ENCODE measurements at places on chromosomes 6 and 20.

DNA sequence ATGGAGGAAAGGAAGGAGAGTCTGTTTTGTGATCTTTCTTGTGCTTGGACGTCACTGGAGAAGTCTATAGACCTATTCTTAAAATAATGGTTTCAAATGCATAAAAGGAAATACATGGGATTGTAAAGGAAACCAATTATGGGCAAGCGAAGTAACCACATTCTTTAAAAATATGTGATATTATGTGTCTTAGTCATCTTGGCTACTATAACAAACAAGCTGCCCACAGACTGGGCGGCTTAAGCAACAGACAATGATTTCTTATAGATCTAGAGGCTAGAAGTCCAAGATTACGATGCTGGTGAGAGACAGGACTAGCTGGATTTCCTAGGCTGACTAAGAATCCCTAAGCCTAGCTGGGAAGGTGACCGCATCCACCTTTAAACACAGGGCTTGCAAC is 49.4 kb upstream of the CD83 start:
- DNase-seq, result no peak

DNA sequence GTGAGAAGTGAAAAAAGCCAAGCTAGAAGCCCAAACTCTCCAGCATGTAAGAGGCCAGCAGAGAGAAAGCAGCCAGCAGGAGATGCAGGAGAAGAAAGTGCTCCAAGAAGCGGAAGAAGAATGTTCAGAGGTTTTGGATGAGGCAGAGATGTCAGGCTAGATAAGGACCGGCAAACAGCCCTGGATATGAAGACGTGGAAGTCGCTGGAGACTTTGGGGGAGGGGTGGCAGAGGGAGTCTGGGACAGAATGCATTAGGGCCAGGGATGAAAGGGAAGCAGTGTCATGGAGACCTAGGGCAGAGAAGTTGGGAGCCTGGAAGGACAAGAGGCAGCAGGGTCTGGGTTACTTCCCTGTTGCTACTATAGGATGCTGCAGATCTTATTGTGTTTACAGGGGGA is 5.3 kb upstream of the SCUBE3 start:
- DNase-seq, result no peak

DNA sequence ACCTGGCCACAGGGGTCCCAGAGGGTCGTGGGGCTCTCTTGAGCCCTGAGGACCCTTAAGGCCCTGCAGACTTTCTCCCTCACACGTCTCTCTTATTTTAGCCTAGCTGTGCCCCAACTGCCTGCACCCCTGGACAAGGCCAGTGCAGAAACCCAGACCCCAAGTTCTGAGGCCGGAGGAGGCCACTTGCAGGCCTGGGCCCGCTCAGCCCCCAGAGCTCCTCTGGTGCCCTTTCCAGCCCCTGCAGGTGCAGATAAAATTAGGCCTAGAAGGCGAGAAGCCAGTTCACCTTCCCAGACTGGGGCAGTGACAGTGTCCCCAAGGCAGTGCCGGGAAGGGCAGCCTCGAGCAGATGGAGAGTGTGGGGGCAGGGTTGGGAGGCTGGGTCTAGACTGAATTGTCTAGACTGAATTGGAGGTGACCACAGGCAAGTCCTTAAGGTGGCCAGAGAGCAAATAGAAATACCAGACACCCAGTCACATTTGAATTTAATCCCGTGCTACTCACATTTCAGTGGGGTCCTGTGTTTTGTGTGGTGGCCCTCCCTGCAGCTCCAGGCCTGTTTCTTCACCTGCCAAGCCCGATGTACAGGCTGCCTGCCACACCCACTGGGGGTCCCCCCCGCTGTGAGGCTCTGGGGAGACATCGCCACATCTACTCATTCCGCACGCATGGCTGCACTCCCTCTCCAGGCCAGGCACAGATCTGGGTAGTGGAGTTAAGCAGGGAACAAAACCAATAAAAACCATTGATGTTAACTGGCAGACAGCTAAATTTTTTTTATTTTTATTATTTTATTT is 8.6 kb upstream of the IP6K3 start:
- DNase-seq, result no peak

- DNase-seq, result no peak
Measured at GRCh38 chr6:155142168-155143028, 121.4 kb upstream of the CLDN20 start.

DNA sequence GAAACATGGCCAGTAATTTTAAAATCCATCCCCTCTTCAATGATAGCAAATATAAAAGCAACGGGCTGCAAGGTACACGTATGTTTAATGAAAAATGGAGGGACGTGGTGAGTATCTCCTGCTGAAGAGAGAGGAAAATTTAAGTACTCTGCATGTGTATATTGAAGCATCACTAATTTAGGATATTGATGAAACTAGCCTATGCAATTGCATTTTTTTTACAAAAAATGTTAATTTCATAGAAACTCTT is 362 bp upstream of the TMX4 start:
- DNase-seq, result no peak

GRCh38 chr20:5041433-5041832 is 40.1 kb upstream of the SLC23A2 start:
- DNase-seq, result no peak

GRCh38 chr6:22444330-22444729 is 125.0 kb upstream of the HDGFL1 start:
- DNase-seq, result no peak

- no peak for DNase-seq
Measured at GRCh38 chr6:157224951-157225574, 98.3 kb downstream of the TMEM242 start.

DNA sequence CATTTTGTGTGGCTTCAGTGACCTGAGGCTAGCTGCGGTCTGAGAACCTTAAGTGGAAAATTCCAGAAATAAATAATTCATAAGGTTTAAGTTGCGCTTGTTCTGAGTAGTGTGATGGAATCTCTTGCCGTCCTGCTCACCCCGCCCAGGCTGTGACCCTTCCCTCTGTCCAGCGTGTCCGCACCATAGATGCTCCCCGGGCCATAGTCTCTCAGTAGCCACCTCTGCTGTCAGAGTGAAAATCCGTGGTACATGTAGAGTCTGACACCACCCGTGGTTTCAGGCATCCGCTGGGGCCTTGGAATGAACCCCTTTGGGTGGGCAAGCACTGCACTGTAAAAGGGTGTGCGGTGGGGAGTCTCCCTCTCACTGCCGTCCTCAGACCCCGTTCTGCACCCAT is 11.7 kb downstream of the UNC93A start:
- no peak for DNase-seq

- DNase-seq, result no peak
Measured at GRCh38 chr6:121550491-121551010, 115.1 kb downstream of the GJA1 start.

- no peak for DNase-seq
Measured at GRCh38 chr6:148520109-148520841, 177.6 kb downstream of the SASH1 start.

DNA sequence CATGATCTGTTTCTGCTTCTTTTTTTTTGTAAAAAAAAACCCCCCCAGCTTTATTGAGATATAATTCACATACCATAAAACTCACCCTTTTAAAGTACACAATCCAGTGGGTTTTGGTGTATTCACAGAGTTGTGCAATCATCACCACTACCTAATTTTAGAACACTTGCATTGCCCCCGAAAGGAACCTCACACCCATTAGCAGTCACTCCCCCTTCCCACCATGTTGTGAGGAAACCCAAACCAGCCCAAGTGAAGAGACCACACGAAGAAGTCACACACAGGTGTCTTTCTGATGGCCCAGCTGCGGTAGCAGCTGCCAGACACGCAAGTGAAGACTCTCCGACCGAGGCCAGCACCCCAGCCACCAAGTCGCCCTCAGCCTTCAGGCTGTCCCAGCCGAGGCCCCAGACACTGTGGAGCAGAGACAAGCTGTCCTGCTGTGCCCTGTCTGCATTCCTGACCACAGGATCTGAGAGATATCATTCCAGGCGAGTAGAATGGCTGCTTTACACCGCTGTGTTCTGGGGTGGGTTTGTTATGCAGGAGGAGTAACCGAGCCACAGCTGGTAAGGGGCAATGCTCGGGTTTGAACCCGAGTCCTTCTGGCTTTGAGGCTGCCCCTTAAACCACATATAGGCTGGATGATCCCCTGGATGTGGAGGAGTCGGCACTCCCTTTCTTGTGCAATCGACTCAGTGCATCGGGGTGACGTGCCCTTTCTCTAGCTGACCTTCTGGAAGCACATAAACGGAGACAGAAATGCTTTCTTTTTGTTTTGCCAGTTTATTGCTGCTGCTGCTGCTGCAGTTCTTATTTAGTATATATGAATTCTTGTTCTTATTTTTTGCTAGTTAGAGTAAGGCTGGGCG is 59.1 kb upstream of the PTPN1 start:
- no peak for DNase-seq

DNA sequence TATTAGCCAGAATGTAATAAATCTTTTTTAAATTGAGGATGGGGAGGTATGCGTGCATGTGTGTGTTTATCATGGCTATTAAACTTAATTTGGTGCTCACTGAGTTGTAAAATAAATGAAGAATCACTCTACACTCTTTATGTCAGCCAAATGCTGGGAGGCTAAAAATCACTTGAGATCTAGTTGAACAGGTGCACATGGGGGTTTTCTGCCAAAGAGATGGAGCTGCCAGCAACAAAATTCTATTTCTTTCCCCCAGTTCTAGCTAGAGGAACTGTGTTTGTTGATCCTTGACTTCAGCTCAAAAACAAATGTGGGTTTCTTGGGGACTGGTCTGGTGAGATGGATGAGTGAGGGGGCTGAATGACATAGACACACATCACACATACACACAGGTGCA is 183.3 kb upstream of the BTBD3 start:
- DNase-seq, result no peak

GRCh38 chr6:67184405-67184804 is 1450.7 kb upstream of the ADGRB3 start:
- DNase-seq, result no peak

DNA sequence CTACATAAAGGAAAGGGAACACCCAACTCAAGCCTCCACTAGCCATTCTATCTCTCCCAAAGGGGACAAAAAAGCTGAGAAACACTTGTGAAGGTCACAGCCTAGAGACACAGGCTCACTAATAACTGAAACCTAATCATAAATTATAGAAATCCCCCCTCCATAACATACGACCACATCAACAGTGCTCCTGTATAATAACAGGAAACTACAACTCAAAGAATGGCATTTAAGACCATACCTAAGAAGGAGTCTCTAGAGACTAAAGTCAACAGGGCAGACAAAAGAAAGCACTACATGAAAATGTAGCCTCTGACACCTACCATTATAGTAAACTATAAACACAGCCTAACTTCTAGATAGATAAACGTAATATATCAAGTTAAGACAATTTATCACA is 82.7 kb downstream of the THEMIS start:
- no peak for DNase-seq

DNA sequence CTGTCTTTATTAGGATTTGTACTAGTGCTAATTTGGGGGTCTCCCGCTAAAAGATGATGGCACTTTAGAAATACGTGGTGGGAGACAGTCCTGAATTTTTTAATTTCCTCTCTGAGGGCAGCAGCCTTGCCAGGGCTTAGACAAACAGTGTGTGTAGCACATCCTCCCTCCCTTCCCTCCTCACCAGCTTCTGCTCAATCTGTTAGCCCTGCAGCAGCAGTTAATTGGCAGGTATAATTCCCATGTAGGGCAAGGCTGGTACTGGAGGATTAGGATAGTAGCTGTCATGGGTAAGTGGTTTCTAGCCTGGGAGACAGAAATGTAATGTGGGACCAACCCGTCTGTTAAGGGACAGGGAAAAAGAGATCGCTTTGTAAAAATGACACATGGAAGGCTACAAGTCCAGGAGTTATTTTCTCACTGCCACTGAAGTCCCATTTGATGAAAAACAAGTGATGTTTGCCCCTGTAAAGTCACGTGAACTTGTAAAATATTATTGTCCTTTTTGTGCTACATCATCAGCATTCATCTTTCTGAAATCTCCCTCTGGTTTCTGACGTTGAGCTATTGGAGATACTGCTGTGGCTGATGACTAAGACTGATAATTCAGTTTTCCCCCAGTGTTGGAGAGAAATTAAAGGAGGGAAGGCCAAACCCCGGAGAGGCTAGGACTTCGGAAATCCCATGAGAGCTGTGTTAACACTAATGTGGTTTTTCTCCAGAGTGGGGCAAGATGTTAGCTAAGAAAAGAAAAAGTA is 40.6 kb downstream of the CTNNBL1 start:
- DNase-seq, result no peak

- no peak for DNase-seq
Measured at GRCh38 chr6:146422789-146423375, 120.8 kb upstream of the RAB32 start.

DNA sequence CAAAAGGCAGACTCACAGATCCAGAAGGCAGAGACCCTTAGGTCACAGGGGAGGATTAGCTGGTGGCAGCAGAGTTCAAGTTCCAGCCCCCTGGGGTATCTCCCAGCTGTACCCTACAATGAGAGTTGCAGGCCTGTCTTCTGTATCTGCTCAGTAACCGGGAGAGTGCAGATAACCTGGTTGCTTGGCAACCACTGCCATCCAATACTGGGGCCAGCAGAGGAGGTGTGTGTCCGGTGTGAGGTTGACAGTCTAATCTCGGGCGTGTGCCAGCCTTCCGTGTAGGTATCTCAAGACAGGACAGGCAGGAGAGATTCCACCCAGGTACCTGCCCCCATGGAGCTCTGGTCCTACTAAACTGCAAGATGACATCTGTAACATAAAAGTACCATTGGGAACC is 56.6 kb upstream of the TBC1D7 start:
- no peak for DNase-seq

- no peak for DNase-seq
Measured at GRCh38 chr6:139150920-139151319, 16.0 kb downstream of the HECA start.

- DNase-seq, result no peak
Measured at GRCh38 chr20:42553374-42553773, 636.3 kb downstream of the PTPRT start.

DNA sequence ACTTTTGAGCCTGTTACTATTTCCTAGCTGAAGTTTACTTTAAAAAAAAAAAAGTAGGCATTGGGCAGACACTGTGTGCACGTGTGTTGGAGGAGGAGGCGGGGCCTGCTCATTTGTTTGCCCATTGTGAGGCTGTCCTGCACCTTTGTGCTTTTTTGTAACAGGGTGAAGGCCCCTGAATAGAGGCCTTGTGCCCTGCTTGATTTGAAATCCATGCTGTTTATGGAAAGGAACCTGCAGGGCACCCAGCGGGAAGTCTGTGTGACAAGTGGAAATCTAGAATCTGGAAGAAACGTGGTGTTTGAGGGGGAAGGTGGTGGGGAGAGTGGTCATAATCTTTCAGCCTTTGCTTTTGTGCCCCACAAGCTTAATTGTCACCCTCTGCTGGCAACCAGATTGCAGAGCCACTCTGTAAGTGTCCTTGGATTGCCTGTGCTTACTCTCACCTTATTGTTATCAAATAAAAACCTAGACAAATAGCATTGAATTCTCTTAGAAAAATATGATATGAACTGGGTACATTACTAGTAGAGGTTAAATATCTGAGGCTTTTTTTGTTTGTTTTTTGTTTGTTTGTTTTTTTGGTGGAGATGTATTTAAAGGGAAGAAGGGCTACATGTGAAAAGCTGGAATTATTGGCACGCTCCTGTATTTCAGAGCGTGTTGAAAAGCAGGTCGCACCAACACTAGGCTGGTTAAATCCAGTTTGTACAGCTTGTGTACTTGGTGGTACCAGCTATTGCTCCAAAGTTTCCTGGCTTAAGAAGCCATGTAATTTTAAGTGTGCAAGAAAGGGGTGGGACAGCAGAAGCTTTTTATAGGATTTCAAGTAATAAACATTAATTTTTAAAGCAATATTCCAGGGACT is 156.3 kb downstream of the ARID1B start:
- DNase-seq, result no peak

- DNase-seq, result no peak
Measured at GRCh38 chr20:50242548-50242862, 51.9 kb downstream of the CEBPB start.

All from T-helper 9 cell (primary cell).